CMK (cell line): ENCODE measurements at places on chromosomes 13 and 19.
A peak's percentile ranks its signal among the peaks of the same experiment; 100 is the strongest.

DNA sequence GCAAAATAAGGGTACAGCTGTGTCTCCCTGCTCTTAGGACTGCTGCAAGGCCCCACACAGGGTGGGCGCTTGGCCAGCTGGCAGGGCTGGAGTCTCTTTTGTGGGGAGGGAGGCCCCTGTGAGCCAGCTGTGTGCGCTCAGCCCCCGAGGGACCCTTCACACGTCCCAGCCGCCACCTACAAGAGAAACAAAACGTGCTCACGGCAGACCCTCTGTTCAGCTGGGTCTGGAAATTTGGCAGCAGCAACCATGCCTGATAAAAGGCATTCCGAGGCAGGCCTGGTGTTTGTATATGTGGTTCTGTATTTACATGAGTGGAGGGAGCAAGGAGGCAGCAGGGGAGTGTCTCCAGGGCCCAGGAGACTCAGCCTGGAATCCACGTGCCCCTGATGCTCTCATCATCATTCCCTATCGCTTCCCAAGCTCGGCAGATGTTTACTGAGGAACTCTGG, 49.7 kb downstream of the CRTC1 start:
- DNase-seq = no peak

DNA sequence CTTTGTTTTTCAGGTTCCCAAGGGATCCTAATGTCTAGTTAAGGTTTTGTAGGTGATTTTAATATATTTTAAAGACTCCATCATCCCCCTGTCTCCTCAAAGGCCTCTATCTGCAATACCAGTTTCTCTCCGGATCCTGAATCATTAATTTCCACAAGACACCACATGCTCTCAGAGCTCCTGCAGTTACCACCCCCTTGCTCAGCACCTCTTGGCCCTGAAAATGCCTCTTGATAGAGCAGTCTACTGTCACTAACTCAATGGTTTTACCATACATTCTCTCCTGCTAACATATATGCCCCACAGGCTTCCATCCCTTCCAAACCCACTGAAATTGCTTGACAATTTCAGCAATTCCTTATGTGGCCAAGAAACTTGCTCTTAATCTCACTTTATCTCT, 1.9 kb upstream of the PEG3 start:
- no peak for DNase-seq

DNA sequence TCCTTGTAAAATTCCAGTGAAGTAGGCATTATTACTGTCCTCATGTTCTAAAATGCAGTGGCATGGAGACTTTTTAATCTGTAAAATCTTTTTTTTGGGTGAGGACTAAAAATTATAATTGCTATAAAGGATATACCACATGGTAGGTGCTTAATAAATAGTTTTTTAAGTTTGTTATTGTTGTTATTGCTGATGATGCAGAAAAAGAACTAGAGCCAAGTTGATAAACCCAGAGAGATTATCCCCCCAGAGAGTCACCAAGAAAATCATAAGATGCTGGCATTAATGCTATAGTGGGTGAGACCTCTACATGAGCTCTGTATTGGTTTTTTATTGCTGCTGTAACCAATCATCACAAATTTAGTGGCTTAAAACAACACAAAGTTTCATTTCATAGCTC, 44.3 kb upstream of the CNMD start:
- no peak for DNase-seq

GRCh38 chr19:16262618-16263017, 62.0 kb upstream of the KLF2 start:
- DNase-seq = no peak

DNA sequence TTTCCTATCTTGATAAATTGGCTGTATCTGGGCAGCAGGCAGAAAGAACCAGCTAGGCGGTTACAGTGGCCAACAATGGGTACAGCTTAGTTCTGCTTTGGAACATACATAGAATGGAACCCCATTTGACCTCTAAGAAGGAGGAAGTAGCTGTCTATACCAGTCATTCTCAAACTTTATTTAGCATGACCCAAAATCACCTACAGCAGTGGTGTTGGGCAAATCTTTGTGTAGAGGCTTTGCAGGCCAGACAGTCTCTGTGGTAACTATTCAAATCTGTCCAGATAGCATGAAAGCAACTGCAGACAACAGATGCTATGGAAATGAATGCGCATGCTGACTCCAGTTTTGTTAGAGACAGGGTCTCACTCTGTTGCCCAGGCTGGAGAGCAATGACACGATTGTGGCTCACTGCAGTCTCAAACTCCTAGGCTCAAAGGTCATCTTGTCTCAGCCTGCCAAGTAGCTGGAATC, 12.0 kb upstream of the KCNC3 start:
- no peak for DNase-seq

DNA sequence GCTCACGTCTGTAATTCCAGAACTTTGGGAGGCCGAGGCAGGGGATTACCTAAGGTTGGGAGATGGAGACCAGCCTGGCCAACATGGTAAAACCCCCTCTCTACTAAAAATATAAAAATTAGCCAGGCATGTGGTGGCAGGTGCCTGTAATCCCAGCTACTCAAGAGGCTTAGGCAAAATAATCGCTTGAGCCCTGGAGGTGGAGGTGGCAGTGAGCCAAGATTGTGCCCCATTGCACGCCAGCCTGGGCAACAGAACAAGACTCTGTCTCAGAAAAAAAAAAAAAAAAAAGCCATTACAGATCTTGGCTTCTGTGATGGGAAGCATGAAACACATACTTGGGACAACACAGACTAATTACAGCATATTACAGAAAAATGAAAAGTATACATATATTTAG, 1404.5 kb upstream of the SPRY2 start:
- no peak for DNase-seq

GRCh38 chr19:54159352-54160181, at the start of gene LENG1:
TSS of gene LENG1 (minus strand) at chr19:54159721. CDS start at chr19:54159695, 26 bp downstream.
- peak; percentile 100 for DNase-seq

GRCh38 chr13:108786456-108787200, 157.2 kb downstream of the MYO16 start:
- DNase-seq = no peak

GRCh38 chr19:48967346-48968178, 2.5 kb downstream of the FTL start:
- DNase-seq = no peak
